Activated CD4-positive, alpha-beta memory T cell treated with anti-CD3 and anti-CD28 coated beads, Interleukin-2, amount 10 ng/mL, durations not matched to agents 7 days and 5 days (primary cell): ENCODE measurements at places on chromosomes 7 and 10. TPM values are rescaled to one million over a fixed set of nuclear protein-coding genes. Genes with fewer than 3 reads are reported as not detected.
A peak's percentile ranks its signal among the peaks of the same experiment; 100 is the strongest.

DNA sequence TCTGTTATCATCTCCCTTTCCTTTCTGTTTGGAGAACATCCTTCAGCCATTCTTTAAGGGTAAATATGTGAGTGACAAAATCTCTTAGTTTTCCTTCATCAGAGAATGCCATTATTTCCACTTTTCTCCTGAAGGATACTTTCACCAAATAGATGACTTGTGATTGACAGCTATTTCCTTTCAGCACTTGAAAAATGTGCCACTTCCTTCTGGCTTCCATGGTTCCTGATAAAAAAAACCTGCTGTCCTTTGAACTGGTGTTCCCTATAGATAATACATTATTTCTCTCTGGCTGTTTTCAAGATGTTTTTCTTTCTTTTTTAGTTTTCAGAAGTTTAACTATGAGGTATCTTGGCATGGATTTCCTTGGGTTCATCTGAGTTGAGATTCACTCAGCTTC, 79.7 kb downstream of the TBXAS1 start:
- DNase-seq = no peak

PRSS37 gene
- not detected for total RNA-seq

GRCh38 chr7:38905056-38905759, 3.8 kb downstream of the VPS41 start:
- DNase-seq = no peak

WNT16 gene
- not detected for total RNA-seq

RELN gene
- total RNA-seq = not detected

ITGA8 gene
- total RNA-seq = not detected

DNA sequence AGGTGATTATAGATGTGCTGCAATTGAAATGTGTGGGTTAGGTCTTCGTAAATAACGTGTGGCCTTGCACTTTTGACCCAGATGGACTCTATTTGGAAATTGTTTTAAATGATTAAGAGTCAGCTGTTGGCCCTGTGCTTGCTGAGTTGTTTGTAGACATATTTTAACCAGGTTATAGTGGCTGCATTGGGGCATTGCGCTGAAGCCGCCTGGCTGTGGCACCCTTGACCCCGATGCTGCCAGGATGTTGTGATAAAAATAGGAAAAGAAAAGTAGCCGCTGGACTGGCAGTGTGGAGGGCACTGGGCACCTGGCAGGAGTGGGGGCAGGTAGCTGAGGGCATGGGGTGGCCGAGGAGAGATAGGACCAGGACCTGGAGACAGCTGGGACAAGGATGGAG, 13.4 kb downstream of the LRRC27 start:
- DNase-seq = no peak

DNA sequence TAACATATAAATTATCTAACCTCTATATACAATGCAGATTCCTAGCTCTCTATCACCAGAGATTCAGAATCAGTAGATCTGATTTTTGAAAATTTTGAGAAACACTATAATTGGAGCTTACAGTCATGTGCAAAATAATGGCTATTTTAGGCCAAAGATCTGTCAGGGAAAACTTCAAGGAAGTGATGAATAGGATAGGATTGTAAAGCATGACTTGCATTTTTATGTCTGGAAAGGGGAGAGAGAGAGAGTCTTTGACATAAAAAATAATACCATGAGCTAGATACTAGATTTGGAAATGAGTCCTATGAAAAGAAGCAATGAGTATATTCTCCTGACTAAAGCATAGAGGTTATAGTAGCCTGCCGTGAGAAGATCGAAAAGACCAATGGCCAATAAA, 181.1 kb downstream of the SDHAF3 start:
- DNase-seq = no peak

HOXA9 gene
- total RNA-seq = not detected

EBLN1 gene
- total RNA-seq = not detected

GRCh38 chr10:75708060-75708459, 276.6 kb downstream of the LRMDA start:
- no peak for DNase-seq

DNA sequence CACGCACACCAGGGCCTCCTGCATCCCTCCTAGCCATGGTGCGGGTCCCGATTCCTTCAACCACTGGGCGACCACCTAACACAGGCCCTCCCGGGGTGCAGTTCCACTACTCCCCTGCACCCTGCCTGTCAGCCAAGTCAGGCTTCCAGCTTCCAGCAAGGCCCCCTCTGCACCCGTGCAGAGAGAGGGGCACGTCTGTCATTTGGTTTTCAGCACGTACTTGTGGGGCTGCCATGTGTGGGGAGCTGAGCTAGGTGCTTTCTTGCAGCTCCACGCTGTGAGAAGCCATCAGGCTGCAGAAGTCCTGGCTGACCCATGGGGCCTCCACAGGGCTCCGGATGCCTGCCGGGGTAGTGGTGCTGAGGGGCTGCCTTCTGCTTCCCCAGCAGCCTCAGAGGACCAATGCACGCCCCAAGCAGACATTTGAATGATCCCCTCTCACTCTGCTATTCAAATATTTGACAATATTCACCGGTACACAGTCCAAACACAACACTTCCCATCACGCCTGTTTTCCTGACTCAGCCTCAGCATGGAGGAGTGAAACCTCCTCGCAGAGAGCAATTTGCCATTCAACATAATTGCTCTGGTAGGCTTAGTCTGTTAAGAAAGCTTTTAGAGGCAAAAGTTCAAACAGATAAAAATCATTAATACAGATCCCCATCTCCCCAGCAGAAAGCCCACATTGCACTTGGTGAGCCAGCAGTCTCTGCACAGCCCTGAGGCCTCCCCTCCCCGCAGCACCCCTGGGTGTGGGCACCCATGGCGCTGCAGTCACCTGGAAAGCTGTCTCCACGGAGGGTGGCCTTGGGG, 449.9 kb downstream of the PTPRN2 start:
- DNase-seq = no peak

DNA sequence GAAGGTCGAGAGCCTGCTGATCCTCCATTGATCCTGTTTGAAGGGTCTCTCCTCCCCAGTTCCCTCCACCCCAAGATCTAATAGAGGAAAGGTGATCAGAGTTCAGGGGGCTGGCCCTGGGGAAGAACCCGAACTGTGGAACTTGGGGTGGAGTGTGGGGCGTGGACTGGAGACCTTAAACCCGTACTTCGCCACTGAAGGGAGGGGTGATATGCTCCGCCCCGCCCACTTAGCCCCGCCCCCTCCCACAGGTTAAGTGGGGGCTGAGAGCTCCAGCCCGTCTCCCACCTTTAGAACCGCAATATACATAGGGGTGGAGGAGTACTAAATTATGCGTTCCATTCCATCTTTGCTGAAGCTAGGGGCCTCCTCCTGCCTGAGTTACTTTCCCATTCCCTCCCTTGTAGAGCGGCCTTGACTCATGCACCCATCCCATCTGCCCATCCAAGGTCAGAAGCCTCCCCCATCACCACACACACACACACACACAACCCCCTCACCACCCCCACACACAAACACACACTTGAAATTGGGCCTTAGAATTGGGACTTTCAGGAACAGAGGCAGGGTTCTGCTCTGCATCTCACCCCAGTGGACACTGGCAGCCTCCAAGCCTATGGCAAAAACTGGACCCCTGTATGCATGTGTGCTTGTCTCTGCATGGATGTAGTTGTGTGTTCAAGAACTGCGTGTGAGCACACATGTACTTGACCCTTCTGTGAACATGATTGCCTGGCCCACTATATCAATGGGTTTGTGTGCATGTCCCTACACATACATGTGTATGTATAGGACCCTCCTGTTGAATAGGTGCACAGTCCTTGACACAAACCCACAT, 991 bp downstream of the SEMA4G start:
- peak; percentile 21 for DNase-seq

TMEM196 gene
- not detected for total RNA-seq

- no peak for DNase-seq
These were observed 72.3 kb upstream of the ZNF746 start for GRCh38 chr7:149569726-149570422.

AKR1C3 gene
- 6.0 TPM for total RNA-seq

DNA sequence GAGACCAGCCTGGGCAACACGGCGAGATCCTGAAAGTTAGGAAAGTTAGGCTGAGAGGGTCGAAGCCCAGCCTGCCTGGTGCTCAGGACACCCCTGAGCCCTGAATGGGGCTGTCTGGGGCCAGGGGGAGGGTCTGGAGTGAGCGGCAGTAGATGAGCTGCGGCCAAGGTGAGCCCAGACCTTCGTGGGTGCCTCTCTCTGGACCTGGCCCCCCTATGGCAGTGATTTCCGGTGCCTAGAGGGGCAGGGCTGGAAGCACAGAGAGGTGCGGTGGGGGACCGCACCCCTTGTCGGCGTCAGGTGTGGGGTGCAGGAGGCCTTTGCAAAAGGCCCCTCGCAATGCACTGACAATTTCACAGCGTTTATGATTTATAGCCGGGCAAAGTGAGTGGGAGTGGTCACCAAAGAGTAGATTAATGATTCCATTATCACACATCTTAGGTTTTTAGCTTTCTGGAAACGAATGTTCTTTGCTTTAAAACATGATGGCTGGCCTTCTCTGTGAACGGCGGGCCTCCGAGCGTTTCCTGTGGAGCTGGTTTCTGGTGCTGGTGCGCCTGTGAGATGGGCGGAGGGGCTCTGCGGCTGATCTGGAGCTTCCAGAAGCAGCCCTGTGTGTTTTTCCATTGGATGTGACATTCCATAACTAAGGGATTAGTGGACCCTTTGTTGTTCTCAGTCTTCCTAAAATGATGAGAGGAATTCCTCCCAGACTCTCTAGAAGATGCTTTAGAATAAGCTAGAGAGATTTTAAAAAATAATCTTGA, 171.0 kb upstream of the ZNF32 start:
- DNase-seq = no peak

DNA sequence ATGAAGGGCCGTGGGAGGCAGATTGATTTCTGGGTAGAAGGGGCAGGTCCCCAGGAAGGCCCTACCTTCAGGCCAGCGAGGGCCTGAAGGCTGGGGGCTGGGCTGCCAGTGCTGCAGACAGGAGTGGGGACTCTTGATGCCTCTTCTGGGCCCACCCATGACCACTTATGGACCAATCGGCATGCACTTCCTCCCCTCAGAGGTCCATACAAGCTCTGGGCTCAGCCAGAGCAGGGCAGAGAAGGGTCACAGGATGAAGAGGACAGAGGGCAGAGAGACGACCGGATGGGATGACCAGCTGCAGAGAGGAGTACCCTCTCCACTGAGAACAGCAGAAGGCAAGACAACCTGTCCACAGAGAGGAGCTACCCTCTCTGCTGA, 120.1 kb downstream of the DYNC2I1 start:
- no peak for DNase-seq

- no peak for DNase-seq
These were observed 373.4 kb upstream of the PCDH15 start for GRCh38 chr10:55174419-55174818.

- DNase-seq = no peak
These were observed 138.5 kb downstream of the CPED1 start for GRCh38 chr7:121126801-121127534.

DNA sequence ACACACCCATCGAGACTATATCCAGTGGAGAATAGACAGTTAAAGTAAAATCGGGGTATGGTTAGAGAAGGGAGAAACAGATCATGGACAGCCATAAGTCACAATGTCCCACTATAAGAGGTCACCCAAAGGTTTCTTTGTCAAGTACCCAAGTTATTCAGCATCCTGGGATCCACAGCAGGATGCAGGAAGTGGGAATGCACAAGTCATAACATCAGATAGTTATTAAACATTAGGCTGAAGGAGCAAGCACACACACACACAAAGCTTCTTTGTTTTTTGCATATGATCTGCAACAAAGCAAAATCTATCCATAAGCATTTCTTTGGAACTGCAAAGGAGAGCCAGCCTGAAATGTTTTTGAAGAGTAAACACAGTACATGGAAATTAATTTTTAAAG, 111.6 kb downstream of the NOC3L start:
- DNase-seq = no peak

GRCh38 chr10:24333736-24334135, 124.8 kb downstream of the KIAA1217 start:
- no peak for DNase-seq

DNA sequence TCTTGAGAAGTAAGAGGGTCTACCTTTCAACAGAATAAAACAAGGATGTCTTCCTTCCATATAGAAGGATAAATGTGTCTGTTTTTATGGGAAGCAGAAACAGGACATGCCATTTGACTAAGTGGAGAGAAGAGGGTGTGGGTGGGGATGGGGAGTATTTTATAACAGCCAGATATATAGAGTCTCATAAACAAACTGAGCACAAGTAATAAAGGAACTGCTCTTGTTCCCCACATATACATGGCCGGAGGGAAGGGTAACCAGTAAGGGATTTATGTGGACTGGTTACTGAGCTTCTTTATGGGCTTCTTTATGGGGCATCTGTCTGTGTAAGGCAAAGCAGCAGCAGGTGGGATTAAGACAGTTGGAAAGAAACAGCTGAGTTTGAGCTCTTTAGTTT, 558.1 kb downstream of the REEP3 start:
- DNase-seq = no peak

SORCS1 gene
- not detected for total RNA-seq

CUZD1 gene
- total RNA-seq = 1.8 TPM

BET1 gene
- 23.5 TPM for total RNA-seq
